ENCODE measurements at places on chromosomes 2 and 18.

DNA sequence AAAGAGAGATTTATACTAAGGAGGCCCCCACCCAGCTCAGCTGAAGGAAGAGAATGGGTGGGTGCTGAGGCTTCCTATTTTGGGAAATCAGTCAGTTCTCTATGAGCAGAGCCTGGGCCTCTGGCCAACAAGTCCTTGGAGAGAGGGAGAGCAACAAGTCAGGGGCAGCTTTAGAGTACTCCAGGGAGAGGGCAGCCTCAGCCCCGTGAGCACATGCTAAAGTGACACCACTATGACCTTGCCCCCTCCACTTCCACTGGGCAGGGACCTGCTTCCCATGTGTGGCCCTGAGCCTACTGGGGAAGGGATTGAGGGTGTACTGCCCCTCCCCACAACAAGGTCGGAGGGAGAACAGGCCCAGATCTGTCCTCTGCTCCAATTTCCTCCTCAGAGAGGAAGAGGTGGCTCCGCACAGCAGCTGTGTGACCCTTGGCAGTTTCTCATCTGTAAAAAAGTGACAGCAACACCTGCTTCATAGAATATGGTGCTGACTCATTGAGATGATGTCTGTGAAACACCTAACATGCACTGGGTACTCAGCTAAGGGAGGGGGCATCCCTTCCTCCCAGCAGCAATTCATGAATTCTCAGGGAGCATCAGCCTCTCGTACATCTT, 72.9 kb downstream of the CLHC1 start:
- DNase-seq = no peak

- DNase-seq = peak; percentile 96
These were observed at the start of gene IL1RN for GRCh38 chr2:113126845-113127645. TSS of gene IL1RN (plus strand) at chr2:113127598. CDS start at chr2:113127625, 27 bp downstream.

DNA sequence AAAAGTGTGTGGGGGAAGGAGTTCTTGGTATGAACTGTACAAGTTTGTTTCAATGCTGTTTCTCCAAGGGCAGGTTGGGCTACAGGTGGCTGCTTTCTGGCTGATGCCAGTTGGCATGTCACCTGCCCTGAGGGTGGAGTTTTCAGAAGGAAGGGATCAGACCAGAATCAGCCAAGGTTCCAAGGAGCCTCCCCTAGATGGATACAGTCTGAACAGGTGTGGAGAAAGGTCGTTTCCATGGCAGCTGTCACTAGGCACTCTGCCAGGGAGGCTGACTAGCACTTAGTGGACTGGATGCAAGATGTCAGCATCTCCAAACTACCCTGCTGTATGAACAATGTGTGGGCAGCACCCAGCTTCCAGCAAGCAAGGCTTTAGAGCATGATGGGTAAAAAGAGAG, 444.4 kb upstream of the HNRNPA3 start:
- DNase-seq = no peak

- DNase-seq = peak; percentile 32
These were observed at the start of gene RAPH1 for GRCh38 chr2:203535078-203535783. TSS of gene RAPH1 (minus strand) at chr2:203535301. CDS start at chr2:203495353, 39,948 bp downstream.

GRCh38 chr2:242046206-242046826, 176.8 kb downstream of the RTP5 start:
- DNase-seq = no peak

DNA sequence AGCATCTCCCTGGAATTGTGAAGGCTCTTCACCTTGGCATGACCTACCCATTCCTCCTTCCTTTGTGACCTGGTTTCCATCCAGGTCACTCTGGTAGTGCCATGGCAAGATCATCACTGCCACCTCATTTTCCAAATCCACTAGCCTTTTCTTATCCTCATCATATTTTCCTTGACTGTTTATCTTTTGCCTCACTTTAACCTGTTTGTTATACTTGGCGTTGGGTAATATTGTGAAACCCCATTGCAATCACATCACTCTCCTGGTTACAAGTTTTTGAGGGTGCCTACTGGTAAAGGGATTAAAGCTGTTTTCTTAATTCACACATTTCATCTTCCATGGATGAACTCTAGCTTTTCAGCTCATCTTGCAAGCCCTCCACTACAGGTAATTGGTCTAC, 39.1 kb upstream of the IGFBP2 start:
- no peak for DNase-seq

- no peak for DNase-seq
These were observed 475.2 kb upstream of the UBE2E3 start for GRCh38 chr2:180505203-180505602.

DNA sequence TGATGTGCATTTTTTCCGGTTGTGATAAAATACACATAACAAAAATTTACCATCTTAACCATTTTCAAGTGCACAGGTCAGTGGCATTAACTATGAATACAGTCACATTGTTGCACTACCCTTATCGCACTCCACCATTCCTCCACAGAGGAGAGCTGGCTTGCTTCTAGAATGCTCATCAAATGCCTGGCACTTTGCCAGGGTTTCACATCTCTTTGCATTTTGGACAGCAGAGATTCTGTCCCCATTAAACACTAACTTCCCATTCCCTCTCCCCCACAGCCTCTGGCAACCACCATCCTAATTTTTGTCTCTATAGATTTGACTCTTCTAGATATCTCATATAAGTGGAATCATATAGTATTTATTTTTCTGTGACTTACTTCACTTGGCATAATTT, 165.0 kb downstream of the ASB1 start:
- no peak for DNase-seq

GRCh38 chr18:25052511-25052921, 299.4 kb downstream of the ZNF521 start:
- DNase-seq = no peak

- no peak for DNase-seq
These were observed 86.9 kb downstream of the VSNL1 start for GRCh38 chr2:17627434-17627833.

GRCh38 chr18:54278615-54279014, 9.3 kb downstream of the POLI start:
- DNase-seq = no peak

DNA sequence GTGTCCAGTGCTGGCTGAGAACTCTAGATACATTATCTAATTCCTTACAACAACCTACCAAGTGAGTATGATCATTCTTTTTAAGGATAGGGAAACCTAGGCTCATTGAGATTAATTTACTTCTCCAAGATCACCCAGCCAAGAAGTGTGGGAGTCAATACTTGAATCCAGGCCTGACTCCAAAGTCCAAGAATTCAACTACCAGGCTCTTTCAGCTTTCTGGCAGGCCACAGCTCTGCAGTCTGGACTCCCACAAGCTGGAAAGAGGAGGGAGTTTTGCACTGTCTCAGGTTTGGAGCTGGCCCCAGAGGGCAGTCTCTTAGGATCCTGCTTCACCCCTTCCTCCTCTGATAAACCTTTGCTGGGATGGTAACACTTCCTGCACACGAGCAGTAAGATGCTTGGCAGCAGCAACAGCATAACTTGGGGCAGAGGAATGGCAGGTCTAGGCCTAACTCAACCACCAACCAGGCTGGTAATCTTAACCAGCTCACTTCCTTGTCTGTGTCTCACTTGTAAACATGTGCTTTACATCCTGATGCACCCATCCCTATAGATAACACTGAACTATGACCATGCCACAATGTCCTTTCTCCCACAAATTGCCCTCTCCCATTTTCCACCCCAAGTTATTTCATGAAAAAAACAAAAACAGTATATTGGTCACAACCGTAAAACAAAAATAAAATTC, 111.1 kb upstream of the ACAA2 start:
- DNase-seq = no peak

GRCh38 chr2:28088970-28089369, 198.4 kb downstream of the BABAM2 start:
- DNase-seq = no peak

DNA sequence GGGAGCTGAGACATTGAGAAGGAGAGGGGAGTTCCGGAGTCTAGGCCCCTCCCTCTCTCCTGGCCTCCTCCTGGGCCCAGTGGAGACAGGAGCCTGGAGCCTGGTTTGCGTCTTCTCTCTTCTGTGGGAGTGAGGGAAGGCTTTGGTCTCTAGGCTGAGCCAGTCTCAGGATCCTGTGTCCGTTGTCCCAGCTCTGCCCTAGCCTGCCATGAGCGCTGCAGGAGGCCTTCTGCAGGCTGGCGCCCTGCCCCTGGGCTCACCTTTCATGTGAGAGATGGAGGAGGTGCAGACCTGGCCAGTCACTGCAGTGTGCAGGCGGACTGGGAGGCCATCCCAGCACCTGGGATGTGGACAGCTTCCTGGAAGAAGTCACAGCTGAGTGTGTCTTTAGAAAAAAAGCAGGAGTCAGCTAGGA, 8.7 kb downstream of the IMPA2 start:
- no peak for DNase-seq

GRCh38 chr2:15348636-15349035, 212.5 kb downstream of the NBAS start:
- DNase-seq = no peak

DNA sequence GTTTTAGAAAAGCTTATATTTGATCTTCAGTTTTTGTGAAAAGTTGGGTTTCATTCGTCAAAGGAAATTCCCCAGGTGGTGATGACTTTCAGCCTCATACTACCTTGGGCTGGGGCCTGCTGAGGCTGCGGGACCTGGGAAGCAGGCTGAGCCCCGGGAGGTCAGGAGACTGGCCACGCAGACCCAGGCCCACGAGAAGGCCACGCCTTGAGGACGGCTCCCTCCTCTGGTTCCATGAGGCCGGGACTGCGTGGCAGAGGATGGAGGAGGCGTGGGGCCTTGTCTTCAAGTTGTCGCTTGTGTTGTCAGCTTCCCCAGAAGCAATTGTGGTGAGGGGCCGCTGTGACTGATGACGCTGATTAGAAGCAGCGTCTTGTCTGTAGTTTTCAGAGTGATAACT, 11.8 kb downstream of the CNDP2 start:
- no peak for DNase-seq

DNA sequence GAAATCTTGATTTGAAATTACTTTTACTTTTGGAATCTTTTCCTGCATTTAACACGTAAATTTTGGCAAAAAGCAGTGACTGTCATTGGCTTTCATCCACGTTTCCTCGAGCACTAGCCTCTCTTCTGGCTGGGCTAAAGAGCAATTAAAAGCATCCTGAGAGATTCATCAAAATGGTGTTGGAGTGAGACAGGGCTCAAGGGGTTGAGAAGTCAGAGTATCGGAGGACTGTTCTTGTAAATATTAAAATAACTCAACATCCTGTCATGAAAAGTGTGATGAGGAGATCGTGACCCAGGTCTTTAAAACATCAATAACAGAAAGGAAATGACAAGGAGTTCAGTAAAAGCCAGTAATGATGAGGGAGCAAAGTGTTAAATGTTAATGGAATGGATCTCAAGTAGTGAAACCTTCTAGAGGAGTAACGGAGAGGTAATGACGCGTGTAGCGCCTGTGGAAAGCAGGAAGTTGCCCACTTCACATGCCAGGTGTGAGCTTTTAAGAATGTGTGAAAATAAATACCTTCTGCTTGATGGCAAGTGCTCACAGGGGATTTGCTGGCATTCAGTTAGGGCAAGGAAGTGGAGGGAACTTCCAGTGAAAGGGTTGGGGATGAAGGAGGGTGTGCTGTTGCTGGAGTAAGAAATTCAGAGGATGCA, 754.4 kb downstream of the ADCYAP1 start:
- no peak for DNase-seq

GRCh38 chr2:239868556-239869181, 156.5 kb downstream of the NDUFA10 start:
- no peak for DNase-seq

- peak; percentile 22 for DNase-seq
These were observed 212.6 kb downstream of the TNS1 start for GRCh38 chr2:217790195-217790594.

DNA sequence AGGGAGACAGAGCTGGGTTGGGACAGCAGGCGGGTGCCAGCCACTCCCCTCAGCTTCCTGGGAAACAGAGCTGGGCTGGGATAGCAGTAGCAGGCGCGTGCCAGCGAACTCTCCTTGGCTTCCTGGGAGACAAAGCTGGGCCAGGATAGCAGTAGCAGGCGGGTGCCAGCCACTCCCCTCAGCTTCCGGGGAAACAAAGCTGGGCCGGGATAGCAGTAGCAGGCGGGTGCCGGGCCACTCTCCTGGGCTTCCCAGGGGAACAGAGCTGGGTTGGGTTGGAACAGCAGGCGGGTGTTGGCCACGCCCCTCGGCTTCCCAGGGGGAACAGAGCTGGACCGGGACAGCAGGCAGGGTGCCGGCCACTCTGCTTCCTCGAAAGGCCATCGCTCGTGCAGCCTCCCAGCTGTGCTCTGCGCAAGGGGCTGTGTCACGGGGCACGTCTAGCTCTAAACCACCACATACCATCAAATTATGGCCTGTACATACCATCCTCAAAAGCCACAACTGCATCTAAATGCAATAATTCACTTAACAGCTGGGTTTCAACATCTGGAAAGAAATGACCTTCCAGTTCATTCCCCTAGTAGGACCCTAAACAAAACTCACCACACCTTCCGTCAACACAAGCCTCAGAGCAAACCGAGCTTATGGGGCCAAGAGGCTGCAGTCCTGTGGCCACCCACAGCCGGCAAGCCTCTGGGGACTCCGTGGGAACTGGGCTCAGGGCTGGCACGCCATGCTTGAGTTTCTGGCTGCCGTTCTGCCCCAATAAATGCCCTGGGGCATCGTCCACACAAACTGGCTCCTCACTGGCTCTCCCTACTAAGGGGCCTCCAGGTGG, 228.3 kb downstream of the TWIST2 start:
- no peak for DNase-seq

GRCh38 chr2:149622343-149622742, 34.8 kb upstream of the MMADHC start:
- no peak for DNase-seq

GRCh38 chr18:46294318-46294717, 190.1 kb downstream of the HAUS1 start:
- peak; percentile 22 for DNase-seq

GRCh38 chr18:57784034-57784800, 18.9 kb downstream of the ATP8B1 start:
- peak; percentile 78 for DNase-seq

DNA sequence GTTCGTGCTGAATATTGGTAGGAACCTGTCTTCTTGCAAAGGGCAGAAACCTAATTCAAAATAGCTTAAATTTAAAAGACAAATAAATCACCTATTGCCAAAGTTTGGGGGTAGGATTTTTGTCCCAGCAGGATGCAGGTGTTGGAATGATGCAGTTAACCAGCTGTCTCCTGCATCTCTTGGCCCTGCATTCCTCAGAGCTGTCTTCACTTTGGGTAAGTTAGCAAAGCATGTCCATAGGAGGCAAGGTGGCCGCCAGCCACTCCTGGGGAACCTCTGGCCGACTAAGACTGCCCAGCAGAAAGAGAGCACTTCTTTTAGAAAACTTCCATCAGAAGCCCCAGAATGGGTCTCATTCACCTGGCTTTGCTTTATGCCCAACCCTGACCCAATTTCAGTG, 20.5 kb upstream of the NYAP2 start:
- no peak for DNase-seq

GRCh38 chr2:195995499-195995898, 73.1 kb downstream of the DNAH7 start:
- no peak for DNase-seq

Data from HL-60 (cell line).